ENCODE measurements at places on chromosomes 2 and 18.

DNA sequence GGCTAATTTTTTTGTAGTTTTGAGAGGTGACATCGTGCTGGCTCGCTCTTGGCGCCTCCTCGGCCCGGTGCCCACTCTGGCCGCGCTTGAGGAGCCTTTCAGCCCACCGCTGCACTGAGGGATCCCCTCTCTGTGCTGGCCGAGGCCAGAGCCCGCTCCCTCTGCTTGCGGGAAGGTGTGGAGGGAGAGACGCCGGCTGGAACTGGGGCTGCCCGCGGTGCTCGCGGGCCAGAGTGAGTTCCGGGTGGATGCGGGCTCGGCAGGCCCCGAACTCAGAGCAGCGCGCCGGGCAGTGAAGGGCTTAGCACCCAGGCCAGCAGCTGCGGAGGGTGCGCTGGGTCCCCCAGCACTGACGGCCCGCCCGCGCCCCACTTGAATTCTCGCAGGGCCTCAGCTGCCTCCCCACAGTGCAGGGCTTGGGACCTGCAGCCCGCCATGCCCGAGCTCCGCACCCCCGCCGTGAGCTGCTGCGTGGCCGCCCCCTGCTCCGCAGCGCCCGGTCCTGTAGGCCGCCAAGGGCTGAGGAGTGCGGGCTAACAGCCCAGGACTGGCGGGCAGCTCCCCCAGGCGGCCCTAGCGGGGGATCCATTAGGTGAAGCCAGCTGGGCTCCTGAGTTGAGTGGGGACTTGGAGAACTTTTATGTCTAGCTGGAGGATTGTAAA, 113.2 kb upstream of the ZSWIM2 start:
- no peaks in the 10 kb centered on the region for H3K4me1 ChIP-seq
- H3K4me3 ChIP-seq: no peak overlapping the region
- no peaks in the 10 kb centered on the region for H3K36me3 ChIP-seq
- no peaks in the 10 kb centered on the region for H3K27me3 ChIP-seq

GRCh38 chr2:158006961-158007719, 94.5 kb upstream of the UPP2 start:
- peaks cover 11% of the 10 kb centered on the region for H3K4me1 ChIP-seq
- no peaks in the 10 kb centered on the region for H3K27me3 ChIP-seq
- no peak for DNase-seq
- no peak overlapping the region for H3K27ac ChIP-seq
- H3K4me3 ChIP-seq: no peak overlapping the region

DNA sequence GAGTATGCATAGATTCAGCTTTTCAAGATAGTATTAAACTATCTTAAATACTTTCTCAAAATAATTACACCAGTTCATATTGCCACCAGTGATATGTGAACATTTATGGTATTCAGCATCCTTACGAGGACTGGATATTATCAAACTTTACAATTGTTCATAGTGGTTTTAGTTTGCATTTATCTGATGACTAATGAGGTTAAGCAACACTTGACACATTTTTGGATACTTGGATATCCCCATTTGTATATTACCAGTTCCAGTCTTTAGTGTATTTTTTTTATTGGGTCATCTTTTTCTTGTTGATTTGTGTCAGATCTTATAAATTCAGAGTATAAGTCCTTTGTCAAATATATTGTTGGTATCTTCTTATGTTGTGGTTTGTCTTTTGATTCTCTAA, 128.4 kb downstream of the ASXL3 start:
- H3K4me3 ChIP-seq: no peak overlapping the region
- H3K27ac ChIP-seq: no peak overlapping the region
- no peak for DNase-seq
- no peaks in the 10 kb centered on the region for H3K27me3 ChIP-seq
- no peaks in the 10 kb centered on the region for H3K36me3 ChIP-seq
- no peaks in the 10 kb centered on the region for H3K4me1 ChIP-seq

DNA sequence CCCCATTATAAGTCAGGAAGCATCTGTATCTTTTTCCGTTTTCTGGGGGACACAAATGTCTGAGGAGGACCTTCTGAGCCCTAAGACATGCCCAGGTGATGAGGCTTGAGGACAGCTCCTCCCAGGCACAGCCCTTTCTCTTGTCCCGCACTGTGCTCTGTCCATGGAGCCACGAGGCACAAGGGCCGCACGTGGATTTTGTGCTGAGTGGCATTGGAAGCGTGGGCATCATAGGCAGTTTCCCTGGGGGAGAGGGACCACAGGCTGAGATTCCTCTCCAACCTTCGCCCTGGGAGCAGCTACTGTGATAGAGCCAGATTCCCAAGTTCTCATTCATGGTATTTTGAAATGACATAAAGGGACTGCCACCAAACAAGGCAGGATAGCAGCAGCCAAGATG, 139.9 kb downstream of the SH3RF3 start:
- no peaks in the 10 kb centered on the region for H3K36me3 ChIP-seq
- no peaks in the 10 kb centered on the region for H3K27me3 ChIP-seq
- no peak for DNase-seq
- no peak overlapping the region for H3K27ac ChIP-seq

- H3K4me1 ChIP-seq: no peaks in the 10 kb centered on the region
- H3K27ac ChIP-seq: no peak overlapping the region
- no peak for DNase-seq
- no peaks in the 10 kb centered on the region for H3K27me3 ChIP-seq
Measured at GRCh38 chr2:3344897-3345296, 32.7 kb downstream of the EIPR1 start.

- H3K27me3 ChIP-seq: no peaks in the 10 kb centered on the region
- peak; percentile 80 for DNase-seq
- no peaks in the 10 kb centered on the region for H3K36me3 ChIP-seq
- H3K27ac ChIP-seq: peak overlapping the region; percentile 57
Measured at GRCh38 chr2:195612611-195613495, 44.2 kb upstream of the SLC39A10 start.

GRCh38 chr2:53129851-53130250, 637.8 kb upstream of the CHAC2 start:
- peaks cover 28% of the 10 kb centered on the region for H3K4me1 ChIP-seq
- H3K36me3 ChIP-seq: no peaks in the 10 kb centered on the region
- peak; percentile 41 for DNase-seq
- no peak overlapping the region for H3K4me3 ChIP-seq
- H3K27me3 ChIP-seq: no peaks in the 10 kb centered on the region

- H3K36me3 ChIP-seq: no peaks in the 10 kb centered on the region
- H3K4me1 ChIP-seq: no peaks in the 10 kb centered on the region
- H3K27me3 ChIP-seq: no peaks in the 10 kb centered on the region
- no peak for DNase-seq
Measured at GRCh38 chr2:229945975-229946374, 23.7 kb downstream of the FBXO36 start.

DNA sequence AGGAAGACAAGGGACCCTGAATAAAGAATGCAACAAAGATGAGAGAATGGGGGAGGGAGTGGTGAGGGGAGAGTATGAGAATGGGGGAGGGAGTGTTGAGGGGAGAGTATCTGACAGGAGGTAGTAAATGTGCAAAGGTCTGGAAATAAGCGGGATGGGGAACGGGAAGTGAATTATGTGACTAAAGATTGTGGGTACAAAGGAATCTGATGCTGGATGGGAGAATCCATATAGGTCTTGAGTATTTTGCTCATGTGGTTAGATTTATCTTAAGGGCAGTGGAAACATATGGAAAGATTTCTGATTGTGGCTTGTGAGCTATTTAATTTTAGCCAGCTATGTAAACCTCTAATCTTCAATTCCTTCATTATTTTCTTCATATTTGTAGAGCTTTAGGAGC, 593.4 kb downstream of the DCC start:
- no peak overlapping the region for H3K4me3 ChIP-seq
- DNase-seq: no peak
- no peaks in the 10 kb centered on the region for H3K4me1 ChIP-seq
- H3K27ac ChIP-seq: no peak overlapping the region
- no peaks in the 10 kb centered on the region for H3K36me3 ChIP-seq

DNA sequence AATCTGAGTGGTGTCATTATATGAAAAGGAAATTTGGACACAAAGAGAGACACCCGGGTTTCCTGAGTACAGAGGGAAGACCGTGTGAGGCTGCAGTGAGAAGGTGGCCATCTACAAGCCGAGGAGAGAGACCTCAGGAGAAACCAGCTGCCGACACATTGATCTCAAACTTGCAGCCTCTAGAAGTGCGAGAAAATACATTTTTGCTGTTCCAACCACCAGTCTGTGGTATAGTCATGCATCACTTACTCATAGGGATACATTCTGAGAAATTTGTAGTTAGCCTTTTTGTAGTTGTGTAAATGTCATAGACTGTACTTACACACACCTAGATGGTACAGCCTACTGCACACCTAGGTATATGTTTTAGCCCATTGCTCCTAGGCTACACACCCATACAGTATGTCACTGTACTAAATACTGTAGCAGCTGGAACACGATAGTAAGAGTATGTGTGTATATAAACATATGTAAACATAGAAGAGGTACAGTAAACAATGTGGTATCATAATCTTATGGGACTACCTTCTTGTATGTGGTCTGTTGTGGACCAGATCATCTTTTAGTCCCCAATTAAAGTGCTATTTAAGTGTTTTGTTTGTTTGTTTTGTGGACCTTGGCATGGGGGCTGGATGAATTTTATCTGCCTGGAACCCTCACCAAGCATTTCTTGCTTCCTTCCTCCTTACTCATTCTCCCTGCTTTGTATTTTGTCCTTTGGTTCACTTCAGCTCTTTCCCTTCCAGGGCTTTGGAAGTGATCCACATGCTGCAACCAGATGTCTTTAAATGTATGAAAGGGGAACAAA, 38.3 kb upstream of the SESTD1 start:
- H3K27me3 ChIP-seq: no peaks in the 10 kb centered on the region
- DNase-seq: no peak
- H3K36me3 ChIP-seq: no peaks in the 10 kb centered on the region
- H3K27ac ChIP-seq: no peak overlapping the region
- no peaks in the 10 kb centered on the region for H3K4me1 ChIP-seq

- no peaks in the 10 kb centered on the region for H3K36me3 ChIP-seq
- H3K27me3 ChIP-seq: no peaks in the 10 kb centered on the region
- no peak overlapping the region for H3K4me3 ChIP-seq
- H3K4me1 ChIP-seq: peaks cover 10% of the 10 kb centered on the region
Measured at GRCh38 chr2:113831161-113831560, 58.7 kb upstream of the ACTR3 start.

DNA sequence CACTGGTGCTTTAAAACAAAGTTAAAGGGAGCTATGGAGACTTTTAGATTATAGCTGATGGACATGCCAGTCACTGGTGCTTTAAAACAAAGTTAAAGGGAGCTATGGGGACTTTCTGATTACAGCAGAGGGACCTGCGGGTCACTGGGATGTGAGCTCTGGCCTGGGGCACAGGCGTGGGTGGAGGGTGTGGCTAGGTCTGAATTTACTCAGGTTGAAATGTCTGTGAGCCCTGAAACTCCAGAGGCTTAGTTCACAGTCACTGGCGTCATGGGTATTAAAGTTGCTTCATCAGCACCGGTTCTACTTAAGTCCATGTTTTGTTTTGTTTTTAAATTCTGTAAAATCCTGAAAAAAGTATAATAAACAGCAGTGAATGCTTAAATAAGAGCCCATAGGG, 49.0 kb upstream of the TMEM18 start:
- no peaks in the 10 kb centered on the region for H3K36me3 ChIP-seq
- H3K27ac ChIP-seq: no peak overlapping the region
- DNase-seq: no peak
- H3K4me1 ChIP-seq: no peaks in the 10 kb centered on the region
- H3K27me3 ChIP-seq: peaks cover 76% of the 10 kb centered on the region

DNA sequence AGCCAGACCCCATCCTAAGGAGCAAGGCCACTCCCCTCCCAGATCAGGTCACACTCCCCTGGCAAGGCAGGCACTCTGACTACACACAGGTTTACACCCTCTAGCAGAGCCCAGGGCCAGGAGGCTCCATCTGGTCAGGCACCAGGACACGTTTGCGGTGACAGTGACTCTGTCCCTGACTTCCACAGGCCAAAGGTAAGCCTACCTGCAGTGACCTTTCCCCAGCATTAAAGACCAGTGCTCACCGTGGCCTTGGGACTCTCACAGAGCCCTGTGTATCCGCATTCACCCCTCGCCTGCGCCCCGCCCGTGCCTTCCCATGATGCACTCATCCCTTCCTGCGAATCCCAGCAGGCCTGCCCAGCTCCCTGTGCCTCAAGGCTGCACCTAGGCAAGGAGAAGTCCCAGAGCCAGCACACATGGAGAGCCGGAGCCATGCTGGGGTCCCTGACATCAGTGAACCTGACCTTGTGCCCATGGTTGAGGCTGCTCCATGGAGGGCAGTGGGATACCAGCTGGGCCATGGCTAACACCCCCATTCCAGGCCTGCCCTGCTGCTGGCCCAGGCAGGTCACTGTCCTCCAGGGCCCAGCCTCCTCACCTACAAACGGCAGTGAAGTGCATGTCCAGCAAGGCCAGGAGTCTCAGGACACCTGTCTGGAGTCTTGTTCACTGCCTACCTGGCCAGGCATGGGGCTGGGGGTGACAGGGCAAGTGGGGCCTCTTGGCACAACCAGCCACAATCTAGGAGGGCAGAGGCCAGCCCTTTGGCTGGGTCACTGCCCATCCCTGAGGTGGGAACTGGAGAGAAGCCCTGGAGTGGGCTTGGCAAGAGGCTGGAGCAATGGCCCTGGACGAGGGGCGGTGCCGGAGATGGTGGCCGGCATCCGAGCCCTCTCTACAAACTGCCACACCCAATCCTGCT, 3.0 kb downstream of the NEURL3 start:
- no peak overlapping the region for H3K27ac ChIP-seq
- H3K36me3 ChIP-seq: no peaks in the 10 kb centered on the region
- DNase-seq: no peak
- H3K4me3 ChIP-seq: no peak overlapping the region
- no peaks in the 10 kb centered on the region for H3K27me3 ChIP-seq

DNA sequence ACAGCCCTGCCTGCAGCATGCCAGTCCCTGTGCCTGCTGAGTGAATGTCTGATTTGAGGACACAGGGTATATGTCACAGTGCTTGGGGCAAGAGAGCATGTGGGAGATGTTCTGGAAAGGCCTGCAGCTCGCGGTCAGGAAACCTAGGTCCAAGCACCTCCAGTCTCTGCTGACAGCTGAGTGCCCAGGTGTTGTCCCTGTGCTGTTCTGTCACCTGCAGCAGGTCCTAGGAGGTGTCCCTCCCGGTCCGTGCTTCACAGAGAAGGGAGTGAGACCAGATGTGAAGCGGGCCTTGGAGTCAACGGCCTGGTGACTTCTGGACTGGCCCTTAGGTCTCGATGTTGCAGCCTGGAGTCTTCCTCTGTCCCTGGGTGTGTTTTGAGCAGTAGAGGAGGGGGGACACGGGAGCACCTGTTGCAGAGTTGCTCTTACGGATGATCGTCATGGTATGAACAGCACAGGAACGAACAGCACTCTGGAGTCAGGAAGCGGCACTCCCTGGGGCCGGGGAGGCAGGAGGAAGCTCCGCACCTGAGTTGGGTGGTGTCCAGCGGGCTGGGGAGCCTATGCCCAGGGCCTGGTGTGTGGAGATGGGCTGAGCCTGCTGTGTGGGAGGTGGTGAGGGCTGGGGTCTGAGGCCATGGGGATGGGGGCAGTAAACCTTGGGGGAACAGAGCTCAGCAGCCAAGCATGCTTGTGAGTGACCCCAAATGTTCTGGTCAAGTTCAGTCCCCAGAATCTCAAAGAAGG, 21.6 kb upstream of the ARHGEF4 start:
- no peaks in the 10 kb centered on the region for H3K36me3 ChIP-seq
- peaks cover 16% of the 10 kb centered on the region for H3K4me1 ChIP-seq
- no peaks in the 10 kb centered on the region for H3K27me3 ChIP-seq
- no peak for DNase-seq
- H3K27ac ChIP-seq: no peak overlapping the region
